RWPE1 (cell line): ENCODE measurements at places on chromosomes 12 and 14.

DNA sequence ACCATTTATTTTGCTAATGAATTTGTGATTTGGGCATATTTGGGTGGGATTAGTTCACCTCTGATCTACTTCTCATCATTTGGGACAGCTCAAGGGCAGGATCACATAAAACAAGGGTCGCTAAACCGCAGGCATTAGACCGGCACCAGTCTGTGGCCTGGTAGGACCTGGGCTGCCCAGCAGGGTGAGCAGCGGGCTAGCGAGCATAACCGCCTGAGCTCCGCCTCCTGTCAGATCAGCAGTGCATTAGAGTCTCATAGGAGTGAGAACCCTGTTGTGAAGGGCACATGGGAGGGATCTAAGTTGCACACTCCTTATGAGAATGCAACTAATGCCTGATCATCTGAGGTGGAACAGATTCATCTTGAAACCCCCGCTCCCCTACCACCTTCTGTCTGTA, 785.3 kb downstream of the TRHDE start:
- no peak for DNase-seq

- DNase-seq, result no peak
Observed at GRCh38 chr12:108751821-108752220, 20.5 kb upstream of the CORO1C start.

DNA sequence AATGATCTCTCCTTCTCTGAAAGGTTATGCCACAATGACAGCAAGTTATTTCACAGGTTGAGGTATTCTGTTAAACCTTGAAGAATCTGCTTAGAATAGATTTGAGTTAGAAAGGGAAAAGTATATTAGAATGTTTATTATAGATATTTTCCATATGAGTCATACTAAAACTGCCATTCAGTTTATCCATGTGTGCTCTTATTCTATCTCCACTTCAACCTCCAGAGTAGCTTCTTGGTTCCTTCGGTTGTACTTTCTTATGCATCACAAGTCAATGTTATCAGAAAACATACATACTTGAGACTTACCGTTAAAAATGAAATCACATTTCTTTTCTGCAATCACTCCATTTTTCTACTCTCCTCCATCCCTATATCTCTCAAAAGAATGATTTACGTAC, 197.7 kb downstream of the BCAT1 start:
- no peak for DNase-seq

GRCh38 chr12:40181490-40181889, 43.3 kb upstream of the LRRK2 start:
- no peak for DNase-seq

DNA sequence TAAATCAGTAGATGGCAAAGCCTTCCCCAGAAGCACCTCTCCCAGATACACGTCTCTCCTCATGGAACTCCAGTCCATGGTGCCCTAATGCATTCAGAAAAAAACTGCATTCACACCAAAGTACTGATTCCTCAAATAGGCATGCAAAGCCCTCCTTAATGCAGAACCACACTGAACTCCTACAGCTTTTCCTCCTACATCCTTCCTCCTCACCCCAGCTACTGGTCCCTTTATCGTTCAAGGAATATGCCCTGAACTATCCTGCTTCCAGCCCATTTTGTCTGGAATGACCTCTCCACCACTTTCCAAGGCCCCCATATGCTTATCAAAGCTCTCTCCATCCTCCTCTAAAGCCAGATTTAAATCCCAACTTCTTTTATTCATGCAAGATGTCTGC, 21.3 kb downstream of the SMUG1 start:
- DNase-seq, result no peak

- DNase-seq, result no peak
Observed at GRCh38 chr12:77992760-77993159, 162.1 kb downstream of the NAV3 start.

DNA sequence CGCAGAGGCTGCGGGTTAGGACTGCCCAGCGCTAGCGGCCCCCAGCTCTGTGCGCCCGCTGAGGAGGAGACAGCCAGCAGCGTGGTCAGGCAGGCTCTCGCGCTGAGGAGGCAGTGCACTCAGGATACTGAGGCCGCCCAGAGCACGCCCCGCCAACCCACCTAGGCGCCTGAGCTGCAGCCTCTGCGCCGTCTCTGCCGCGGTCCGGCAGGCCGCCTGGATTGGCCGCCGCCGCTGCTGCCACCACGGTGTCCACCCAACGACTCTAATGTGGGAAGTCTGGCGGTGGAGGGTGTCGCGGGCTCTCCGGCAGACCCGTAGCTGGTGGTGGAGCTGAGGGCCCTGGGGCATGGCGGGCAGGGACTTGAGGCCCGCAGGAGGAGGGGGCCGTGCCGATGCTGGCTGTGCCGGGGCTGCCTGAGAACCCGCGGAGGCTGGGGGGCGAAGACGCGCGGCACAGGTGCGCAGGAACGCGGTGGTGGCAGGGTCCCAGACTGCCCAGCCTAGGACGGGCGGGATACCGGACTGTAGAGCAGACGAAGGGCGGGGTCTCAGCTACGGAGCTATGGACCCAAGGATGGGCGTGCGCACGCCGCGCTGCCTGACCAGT, 69.9 kb downstream of the ASCL4 start:
- no peak for DNase-seq

DNA sequence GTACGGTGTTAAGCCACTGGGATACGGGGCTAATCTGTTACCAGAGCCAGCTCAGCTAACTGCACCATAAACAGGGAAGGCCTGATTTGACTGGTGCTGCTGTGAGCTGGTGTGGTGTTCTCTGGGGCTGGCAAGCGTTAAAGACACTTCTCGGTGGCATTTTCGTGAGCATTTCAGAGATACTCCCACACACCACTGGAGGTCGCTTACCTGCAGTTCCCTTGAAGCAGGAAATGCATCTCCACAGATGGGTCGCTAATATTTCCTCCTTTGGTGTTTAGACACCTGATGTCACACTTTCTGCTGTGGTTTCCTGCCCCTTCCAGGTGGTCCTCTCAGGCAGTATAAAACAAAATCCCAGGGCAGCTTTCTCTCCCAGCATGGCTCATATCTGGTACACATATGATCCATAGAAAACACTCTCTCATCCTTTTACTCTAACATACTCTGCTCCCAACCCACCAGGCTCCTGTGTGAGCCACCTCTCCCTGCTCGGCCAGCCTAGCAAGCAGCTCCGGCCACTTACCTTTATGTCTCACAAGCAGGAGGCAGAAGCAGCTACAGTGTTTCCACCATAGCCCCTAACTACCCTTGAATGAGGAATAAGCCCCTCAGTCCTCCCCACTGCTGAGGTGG, 129.9 kb upstream of the GRIN2B start:
- peak; percentile 5 for DNase-seq

DNA sequence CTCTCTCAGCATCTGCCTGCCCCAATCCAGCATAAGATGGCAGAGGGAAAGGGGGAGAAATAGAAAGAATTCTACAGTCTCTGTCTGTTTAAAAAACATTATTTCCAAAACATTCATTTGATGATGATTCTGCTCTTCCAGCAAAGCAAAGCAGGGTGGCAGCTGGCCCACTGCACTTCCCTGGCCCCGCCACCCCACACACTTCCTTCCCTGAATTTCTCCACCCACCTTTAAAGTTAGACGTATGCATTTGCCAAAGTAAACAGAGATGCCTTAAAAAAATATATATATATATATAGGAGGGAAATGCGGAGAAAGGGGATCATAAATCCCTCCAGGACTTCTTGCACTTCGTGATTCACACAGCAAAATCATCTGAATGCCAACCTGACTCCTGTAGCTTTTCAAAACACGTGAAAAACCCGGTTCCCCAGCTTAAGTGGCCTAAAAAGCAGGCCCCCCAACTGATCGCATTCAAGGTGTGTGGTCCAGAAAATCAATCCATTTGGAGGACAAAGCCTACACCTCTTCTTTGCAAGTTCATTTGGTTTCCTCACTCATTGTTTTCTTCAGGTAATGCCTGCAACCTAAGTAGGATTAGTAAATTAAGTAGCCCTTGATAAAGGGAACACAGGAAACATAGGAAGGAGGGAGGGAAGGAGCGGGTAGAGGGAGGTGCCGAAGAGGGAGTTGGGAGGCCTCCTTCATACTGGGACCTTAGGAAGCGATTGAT, 68.8 kb downstream of the LLPH start:
- DNase-seq, result no peak

DNA sequence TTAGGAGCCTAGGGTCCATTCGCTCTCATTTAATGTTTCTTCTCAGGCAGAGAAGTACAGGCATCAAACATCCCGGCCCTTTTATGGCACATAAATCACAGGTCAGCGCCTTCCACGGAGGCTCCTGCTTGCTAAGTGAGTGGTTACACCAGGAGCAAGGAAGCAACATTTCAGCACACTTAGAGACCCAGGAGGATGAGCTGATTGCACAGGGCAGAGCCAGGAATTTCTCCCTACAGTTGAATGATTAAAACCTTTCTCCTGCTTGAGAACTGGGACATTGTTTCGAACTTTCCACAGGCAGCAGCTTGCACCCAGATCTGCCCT, 233.4 kb downstream of the SPTSSA start:
- no peak for DNase-seq

DNA sequence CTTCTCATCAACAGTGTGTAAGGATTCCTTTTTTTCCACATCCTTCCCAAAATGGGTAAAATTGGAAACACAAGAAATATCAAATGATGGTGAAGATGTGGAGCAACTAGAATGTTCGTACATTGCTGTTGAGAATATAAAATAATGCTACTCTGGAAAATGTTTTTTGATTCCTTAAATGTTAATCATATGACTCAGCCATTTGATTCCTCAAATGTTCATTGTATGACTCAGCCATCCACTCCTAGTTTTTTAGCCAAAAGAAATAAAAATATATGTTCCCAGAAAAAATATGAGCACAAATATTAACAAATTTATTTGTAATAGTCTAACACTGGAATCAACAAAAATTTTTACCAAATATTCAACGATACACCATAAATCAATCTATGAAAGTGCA, 1108.6 kb downstream of the LRFN5 start:
- DNase-seq, result peak; percentile 20
